ENCODE measurements at places on chromosomes 5 and 9.

- no peak for DNase-seq
Measured at GRCh38 chr9:98570055-98570454, 138.7 kb downstream of the GABBR2 start.

DNA sequence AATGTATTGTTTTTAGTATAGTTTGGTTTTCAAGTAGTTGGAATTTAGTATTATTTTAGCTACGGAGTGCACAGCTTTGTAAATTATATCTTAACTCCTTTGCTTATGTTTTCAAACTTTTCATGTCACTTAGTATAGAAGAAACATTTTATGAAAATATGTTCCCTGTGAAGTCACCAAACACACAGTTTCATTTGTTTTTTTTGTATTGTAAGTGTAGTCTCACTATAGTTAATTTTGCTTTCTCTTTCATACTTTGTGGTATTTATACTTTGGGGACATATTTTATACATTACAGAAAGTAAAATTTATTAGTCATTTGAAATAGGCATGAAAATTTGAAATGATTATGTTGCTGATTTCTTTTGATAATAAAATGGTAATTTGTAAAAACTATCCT is 5.0 kb downstream of the CHSY3 start:
- no peak for DNase-seq

DNA sequence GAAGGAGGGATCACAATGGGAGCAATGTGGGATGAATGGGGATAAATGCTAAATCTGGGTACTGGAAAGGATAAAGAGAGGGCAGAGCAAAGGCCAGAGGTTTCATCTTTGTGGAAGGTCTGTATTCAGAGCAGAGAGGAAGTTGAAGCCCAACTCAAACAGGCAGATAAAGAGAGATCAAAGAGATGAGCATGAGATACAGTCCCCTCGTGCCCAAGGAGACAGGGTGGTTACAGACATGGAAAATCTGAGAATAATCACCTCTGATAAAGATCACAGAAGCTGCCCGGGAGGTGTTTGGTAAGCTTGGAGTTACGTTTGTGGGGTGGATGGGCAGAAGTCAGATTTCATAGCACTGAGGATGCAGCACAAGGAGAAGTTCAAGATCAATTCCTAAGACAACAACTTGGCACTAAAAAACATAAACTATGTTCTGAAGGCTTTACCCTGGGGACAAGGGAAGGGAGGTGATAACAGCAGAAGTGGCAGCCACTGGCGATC is 459 bp upstream of the ERAP2 start:
- DNase-seq = no peak

- no peak for DNase-seq
Measured at GRCh38 chr5:151221574-151221973, 2.3 kb downstream of the CCDC69 start.

GRCh38 chr9:81465468-81466011 is 223.8 kb downstream of the TLE1 start:
- no peak for DNase-seq

GRCh38 chr5:133870661-133871060 is 97.8 kb downstream of the C5orf15 start:
- no peak for DNase-seq

GRCh38 chr5:132828846-132829494 is 1.5 kb downstream of the SHROOM1 start:
- DNase-seq = no peak

DNA sequence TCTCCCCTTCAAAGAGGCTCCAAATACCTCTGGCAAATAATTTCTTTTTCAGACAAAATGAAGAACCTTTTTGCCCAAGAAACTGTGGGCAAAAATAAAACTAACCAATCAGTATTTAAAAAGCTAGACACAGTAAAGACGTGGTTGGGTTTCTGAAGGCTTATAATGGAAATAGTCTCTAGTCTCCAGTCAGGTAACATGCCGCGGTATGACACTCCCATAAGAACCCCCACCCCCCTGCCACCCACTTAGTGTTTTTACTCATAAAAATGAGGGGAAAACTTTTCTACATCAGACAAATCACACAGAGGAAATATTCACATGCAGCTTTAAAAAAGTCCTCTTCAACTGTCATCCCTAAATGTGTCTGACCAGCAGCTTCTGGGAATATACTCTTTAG is 105.3 kb downstream of the THBS4 start:
- no peak for DNase-seq

DNA sequence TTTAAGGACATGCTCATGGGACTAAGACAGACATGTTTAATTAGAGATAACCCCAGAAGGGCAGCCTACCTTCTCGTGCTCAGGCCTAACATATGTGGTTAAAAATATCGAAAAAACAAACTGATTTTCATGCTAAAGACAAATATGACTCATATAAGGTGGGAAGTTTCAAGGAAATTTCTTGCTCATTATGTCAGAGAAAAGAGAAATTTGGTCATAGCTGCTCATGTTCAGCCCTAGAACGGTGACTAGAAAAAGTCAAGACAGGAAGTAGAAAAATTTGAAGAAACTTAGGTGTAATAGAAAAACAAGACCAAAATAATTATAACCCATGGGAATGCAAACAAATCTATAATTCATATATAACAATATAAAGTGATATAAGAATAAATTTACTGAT is 120.6 kb downstream of the PRDM9 start:
- DNase-seq = no peak

DNA sequence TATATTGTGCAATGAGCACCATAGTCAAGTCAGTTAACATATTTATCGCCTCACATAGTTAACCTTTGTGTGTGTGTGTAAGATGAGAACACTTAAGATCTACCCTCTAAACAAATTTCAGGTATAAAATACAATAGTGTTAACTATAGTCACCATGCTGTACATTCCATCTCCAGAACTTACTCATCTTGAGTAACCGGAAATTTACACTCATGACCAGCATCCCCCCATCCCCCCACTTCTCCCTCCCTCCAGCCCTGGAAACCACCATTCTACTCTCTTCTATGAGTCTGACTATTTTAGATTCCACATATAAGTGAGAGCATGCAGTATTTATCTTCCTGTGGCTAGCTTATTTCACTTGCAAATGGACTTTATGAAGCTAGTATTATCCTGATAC is 40.3 kb downstream of the ZNF354A start:
- DNase-seq = no peak

- no peak for DNase-seq
Measured at GRCh38 chr5:102283102-102283797, 12.8 kb downstream of the SLCO4C1 start.

- DNase-seq = no peak
Measured at GRCh38 chr9:83649515-83649914, 26.6 kb downstream of the IDNK start.

All from stimulated activated CD8-positive, alpha-beta memory T cell treated with anti-CD3 and anti-CD28 coated beads, Interleukin-15, amount 100 ng/mL, for 1 hour (primary cell).